Adrenal gland (tissue), 19 donors: ENCODE measurements at places on chromosomes 1 and 21. TPM values are rescaled to one million over a fixed set of nuclear protein-coding genes. Genes with fewer than 3 reads are reported as not detected.

GJA4 gene
- total RNA-seq = 26.3 TPM

ACTA1 gene
- not detected for total RNA-seq

TRAF3IP3 gene
- 2.0 TPM for total RNA-seq

CDA gene
- total RNA-seq = 3.7 TPM

ADGRL2 gene
- 55.7 TPM for total RNA-seq

- peaks cover 7% of the 10 kb centered on the region for H3K4me1 ChIP-seq
- H3K27me3 ChIP-seq = no peaks in the 10 kb centered on the region
- DNase-seq = no peak
- peak overlapping the region; percentile 61 for H3K27ac ChIP-seq
- H3K4me3 ChIP-seq = no peak overlapping the region
- H3K36me3 ChIP-seq = no peaks in the 10 kb centered on the region
Measured at GRCh38 chr1:221725735-221726672, 15.9 kb downstream of the DUSP10 start.

DNA sequence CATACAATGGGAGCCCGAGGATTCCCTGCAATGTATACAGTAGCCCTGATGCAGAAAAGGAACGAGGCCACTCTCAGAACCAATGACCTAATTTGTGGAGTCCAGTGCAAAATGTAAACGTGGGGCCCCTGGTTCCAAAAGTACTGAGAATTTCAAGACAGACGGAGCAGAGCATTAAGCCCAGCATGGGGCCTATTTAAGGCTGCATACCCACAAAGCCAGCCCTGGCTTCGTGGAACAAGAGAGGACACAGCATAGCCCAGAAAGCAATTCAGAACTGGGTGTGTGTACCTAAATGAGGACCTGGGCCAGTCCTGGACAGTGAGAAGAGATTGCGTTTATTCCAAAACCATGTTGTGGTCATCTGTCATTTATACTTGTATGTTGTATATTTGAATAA is 55.2 kb downstream of the MT1HL1 start:
- H3K4me1 ChIP-seq = no peaks in the 10 kb centered on the region
- no peak for DNase-seq
- H3K4me3 ChIP-seq = no peak overlapping the region
- no peaks in the 10 kb centered on the region for H3K36me3 ChIP-seq
- H3K27me3 ChIP-seq = no peaks in the 10 kb centered on the region
- no peak overlapping the region for H3K27ac ChIP-seq

DNA sequence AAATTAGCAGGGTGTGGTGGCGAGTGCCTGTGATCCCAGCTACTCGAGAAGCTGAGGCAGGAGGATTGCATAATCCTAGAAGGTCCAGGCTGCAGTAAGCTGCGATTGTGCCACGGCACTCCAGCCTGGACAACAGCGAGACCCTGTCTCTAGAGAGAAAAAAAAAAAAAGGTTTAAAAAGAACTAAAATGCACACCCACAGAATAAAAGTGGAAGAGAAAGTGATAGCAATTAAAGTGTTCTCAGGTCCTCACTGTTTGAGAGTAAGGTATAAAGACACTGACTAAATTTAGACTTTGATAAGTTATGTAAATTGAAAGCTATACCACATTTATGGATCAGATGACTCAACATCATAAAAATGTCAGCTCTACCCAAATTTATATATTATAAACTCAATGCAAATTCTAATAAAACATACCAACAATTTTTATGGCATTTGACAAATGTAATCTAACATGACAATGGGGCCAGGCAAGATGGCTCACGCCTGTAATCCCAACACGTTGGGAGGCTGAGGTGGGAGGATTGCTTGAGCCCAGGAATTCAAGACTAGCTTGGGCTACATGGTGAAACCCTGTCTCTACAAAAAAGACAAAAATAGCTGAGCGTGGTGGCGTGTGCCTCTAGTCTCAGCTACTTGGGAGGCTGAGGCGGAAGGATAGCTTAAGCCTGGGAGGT is 11.8 kb downstream of the ZBTB17 start:
- peak overlapping the region; percentile 77 for H3K27ac ChIP-seq
- H3K27me3 ChIP-seq = no peaks in the 10 kb centered on the region
- peaks cover 61% of the 10 kb centered on the region for H3K4me1 ChIP-seq

GRCh38 chr1:156262461-156263287 is 14.8 kb upstream of the PAQR6 start:
- H3K4me3 ChIP-seq = no peak overlapping the region
- peak overlapping the region; percentile 67 for H3K27ac ChIP-seq
- H3K27me3 ChIP-seq = no peaks in the 10 kb centered on the region

GRCh38 chr1:92419642-92420041 is 67.1 kb downstream of the GFI1 start:
- H3K27ac ChIP-seq = no peak overlapping the region
- H3K36me3 ChIP-seq = no peaks in the 10 kb centered on the region
- no peaks in the 10 kb centered on the region for H3K4me1 ChIP-seq
- H3K4me3 ChIP-seq = no peak overlapping the region
- H3K27me3 ChIP-seq = no peaks in the 10 kb centered on the region
- DNase-seq = no peak

DNA sequence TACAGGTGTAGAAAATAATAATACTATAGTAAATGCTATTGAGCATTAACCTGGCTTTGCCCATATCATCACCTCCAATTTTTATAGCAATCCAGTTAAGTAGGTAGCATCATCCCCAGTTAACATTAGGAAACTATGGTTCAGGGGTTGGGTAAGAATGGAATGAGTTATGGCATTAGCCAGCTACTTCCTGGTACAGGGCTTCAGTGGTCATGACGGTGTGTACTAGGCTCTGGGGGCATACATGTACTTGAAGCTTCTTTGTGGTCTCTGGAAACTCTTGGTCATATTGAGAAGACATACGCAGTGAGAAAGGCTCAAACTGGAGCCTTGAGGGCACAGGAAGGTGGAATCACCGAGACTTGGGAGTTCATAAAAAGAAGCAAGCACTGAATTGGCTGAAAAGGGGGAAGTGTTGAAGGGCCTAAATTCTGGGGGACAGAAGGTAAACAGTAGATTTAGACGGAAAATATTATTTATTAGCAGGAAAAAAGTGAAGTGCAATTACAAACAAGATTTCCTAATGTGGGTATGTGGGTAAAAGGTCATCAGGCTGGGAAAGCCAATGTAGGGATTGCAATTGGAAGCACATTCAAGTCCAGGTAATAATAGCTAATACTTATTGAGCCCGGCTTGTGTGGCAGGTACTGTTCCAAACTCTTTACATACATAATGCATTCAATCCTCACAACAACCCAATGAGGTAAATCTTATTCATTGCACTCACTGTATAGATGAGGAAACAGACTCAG is 114.2 kb upstream of the ATP1A1 start:
- no peaks in the 10 kb centered on the region for H3K36me3 ChIP-seq
- H3K4me1 ChIP-seq = no peaks in the 10 kb centered on the region
- no peak overlapping the region for H3K4me3 ChIP-seq
- H3K27me3 ChIP-seq = no peaks in the 10 kb centered on the region

- H3K27ac ChIP-seq = no peak within 1 kb of the TSS
- no peak within 1 kb of the TSS for H3K4me3 ChIP-seq
- H3K4me1 ChIP-seq = no peaks in the 10 kb centered on the region
- peaks cover 13% of the 10 kb centered on the region for H3K27me3 ChIP-seq
- DNase-seq = peak; percentile 39
Measured at GRCh38 chr1:183185941-183186490, at the start of gene LAMC2. LAMC2 (plus strand) TSS chr1:183186264; CDS start chr1:183186353, 89 bp downstream.

- no peak for DNase-seq
- H3K27ac ChIP-seq = no peak overlapping the region
- no peak overlapping the region for H3K4me3 ChIP-seq
- no peaks in the 10 kb centered on the region for H3K36me3 ChIP-seq
- H3K27me3 ChIP-seq = no peaks in the 10 kb centered on the region
Measured at GRCh38 chr1:203549309-203549708, 55.4 kb downstream of the OPTC start.

DNA sequence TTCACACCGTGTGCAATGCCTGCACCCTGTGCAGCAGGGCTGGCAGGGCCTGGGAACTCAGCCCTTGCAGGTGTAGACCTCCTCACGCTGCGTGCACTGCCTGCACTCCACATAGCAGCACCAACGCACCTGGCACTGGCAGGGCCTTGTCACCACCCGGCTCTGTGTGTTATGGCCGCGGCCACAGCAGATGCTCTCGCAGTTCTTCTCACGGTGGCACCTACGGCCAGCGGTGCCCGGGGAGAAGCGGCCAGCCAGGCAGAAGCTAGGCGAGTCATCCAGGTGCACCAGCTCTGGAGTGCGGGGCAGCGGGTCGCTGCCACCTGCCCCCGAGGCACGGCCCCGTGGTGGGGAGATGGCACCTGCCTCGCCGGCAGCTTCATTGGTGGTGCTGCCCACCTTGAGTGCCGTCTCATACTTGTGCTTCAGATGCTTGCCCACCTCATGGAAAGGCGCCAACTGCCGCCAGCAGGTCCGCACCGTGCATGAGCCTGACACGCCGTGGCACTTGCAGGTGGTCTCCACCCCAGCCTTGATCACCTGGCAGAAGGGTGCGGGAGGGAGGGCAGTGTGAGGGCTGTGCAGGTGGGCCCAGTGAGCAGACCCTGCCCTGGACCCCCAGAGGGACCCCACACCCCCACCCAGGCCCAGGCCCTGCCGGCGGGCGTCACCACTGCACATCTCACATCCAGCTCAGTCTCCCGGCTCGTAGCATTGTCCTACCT is 26.1 kb downstream of the WNT9A start:
- no peaks in the 10 kb centered on the region for H3K36me3 ChIP-seq
- H3K4me3 ChIP-seq = no peak overlapping the region
- no peaks in the 10 kb centered on the region for H3K4me1 ChIP-seq
- no peak for DNase-seq
- no peaks in the 10 kb centered on the region for H3K27me3 ChIP-seq
- no peak overlapping the region for H3K27ac ChIP-seq

DNA sequence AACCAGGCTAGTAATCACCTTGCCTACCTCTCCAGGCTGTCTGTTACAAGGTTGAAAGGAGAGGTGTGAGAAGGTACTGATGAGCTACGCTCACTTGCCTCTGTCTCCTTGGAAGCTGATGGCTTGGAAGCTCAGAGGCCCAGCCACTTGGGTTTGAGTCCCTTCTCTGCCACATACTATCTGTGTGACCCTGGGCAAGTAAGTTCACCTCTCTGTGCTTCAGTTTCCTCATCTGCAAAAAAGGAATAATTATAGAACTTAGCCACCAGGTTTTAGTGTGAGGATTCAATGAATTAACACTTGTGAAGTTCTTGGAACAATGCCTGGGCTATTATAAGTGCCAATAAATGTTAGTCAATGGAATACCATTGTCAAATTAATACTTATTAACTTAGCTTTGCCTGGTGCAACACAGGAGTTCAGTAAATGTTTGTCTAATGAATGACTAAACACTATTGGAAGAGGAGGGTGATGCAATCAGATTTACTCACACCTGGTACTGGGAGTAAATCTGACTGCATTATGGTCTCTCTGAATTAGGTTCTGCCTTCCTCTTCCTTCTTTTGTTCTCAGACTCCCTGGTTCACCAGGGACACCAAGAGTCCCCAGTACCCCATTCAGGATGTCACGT is 55.5 kb downstream of the TRABD2B start:
- H3K4me3 ChIP-seq = no peak overlapping the region
- H3K36me3 ChIP-seq = no peaks in the 10 kb centered on the region
- H3K27me3 ChIP-seq = no peaks in the 10 kb centered on the region
- no peaks in the 10 kb centered on the region for H3K4me1 ChIP-seq
- no peak for DNase-seq

GRCh38 chr1:33957854-33958253 is 94.0 kb downstream of the HMGB4 start:
- H3K27ac ChIP-seq = no peak overlapping the region
- no peak for DNase-seq
- H3K36me3 ChIP-seq = no peaks in the 10 kb centered on the region
- no peak overlapping the region for H3K4me3 ChIP-seq

GRCh38 chr1:101250656-101251272 is 13.9 kb downstream of the S1PR1 start:
- no peak overlapping the region for H3K4me3 ChIP-seq
- no peak for DNase-seq
- no peaks in the 10 kb centered on the region for H3K27me3 ChIP-seq
- no peaks in the 10 kb centered on the region for H3K36me3 ChIP-seq
- no peaks in the 10 kb centered on the region for H3K4me1 ChIP-seq

GRCh38 chr1:246203180-246203579 is 303.9 kb downstream of the SMYD3 start:
- peaks cover 5% of the 10 kb centered on the region for H3K4me1 ChIP-seq
- no peak overlapping the region for H3K4me3 ChIP-seq
- no peak for DNase-seq
- H3K27ac ChIP-seq = no peak overlapping the region

GRCh38 chr1:87273291-87273690 is 55.4 kb upstream of the LMO4 start:
- H3K27ac ChIP-seq = no peak overlapping the region
- no peaks in the 10 kb centered on the region for H3K27me3 ChIP-seq
- H3K4me1 ChIP-seq = no peaks in the 10 kb centered on the region
- H3K36me3 ChIP-seq = no peaks in the 10 kb centered on the region
- no peak overlapping the region for H3K4me3 ChIP-seq
